ENCODE measurements at places on chromosomes 4 and X.

GRCh38 chr4:117164338-117164737 lies 79.0 kb upstream of the TRAM1L1 start:
- DNase-seq: no peak

DNA sequence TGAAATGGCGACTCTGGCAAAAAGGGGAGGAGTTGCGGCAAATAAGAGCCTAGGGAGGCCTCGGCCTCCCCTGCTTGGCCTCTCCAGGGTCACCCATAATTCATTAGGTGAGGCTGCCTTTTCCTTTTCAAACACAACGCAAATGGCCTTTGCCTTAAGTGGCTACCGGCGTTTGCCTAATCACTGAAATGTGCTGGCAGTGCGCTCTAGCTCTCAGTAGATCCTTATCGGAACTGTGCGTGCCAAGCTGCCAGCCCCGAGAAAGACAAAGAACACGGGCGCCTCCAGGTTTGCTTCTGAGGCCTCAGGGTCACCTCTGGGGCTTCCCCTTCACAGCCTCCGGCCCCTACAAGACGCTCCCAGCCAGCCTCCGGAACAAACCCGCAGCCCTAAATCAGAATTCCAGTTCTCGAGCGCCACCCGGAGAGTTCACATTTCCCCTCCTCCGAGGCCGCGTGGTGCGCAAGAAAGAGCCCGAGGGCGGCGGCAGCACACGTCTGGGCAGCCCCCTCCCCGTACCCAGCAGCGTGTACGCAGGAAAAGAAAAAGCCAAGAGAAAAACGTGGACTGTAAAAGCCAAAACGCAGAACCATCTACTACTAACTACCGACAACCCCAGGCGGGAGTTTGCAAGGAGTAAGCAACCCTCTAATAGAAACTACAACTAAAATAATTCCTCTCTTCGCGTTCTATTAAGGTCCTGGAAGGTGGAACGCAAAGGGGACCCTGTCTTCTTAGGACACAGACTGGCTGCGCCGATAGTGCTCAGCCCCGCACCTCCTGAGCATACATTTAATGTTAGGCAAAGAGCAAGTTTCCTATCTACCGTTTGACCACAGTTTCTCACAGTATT lies 76.5 kb upstream of the BCOR start:
- DNase-seq: peak; percentile 71

- no peak for DNase-seq
These were observed 8.7 kb downstream of the ENOPH1 start for GRCh38 chr4:82439088-82439487.

GRCh38 chr4:20960291-20960690 lies 260.0 kb downstream of the PACRGL start:
- DNase-seq: no peak

DNA sequence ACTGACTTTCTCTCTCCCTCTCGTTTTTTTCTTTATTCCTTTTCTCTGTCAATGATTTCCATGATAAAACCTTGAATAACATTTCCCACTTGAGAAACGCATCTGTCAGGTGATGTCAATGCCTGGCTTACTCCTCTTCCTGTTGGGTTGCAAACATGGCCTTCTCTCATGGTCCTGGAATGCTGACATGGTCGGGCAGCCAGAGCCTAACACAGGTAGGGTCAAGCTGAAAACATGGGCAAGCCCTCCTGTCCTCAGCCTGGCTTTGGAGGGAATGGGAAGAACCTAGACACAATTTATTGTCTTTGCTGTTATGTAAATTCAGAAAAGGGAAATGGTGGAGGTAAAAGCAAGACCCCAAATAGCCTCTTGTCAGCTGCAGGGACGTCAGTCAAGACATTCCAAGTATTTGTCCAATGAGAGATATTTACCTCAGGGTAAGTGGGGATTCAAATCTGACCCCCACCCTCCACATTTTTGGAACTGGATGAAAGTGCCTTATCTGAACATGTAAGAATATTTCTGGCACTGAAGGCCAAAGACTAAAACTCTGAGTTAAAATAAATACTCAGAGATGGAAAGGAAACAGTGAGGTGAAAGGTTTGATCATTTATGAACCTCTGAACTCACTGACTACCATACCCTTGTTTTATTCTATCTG lies 473.8 kb downstream of the SPRY1 start:
- DNase-seq: no peak

DNA sequence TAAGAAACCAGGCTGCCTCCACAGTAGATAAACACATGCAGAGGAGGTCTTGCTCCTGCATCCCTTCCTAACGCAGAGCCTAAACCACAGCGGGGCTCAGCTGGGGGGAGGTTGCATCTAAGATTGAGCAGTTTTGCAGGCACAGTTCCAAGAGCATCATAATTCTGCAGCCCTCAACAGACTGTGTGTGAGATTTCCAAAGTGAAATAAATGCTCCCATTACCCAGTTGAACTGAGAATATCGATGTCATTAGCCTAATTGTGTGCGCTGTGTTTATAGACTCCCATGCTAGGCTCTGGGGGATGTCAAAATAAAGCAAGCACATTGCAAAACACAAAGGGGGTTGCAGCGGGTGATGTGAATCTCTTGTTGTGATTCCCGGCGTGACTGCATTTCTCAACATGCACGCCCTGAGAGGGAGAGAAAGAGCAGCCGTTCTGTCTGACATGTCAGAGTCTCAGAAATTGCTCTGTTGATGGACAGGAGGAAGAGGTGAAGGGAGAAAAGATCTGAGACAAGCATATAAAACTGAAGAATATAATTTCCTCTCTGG lies 150.0 kb upstream of the PSAPL1 start:
- DNase-seq: no peak

GRCh38 chr4:9962611-9963314 lies 58.5 kb downstream of the SLC2A9 start:
- no peak for DNase-seq

- no peak for DNase-seq
These were observed 448.1 kb downstream of the ADGRL3 start for GRCh38 chr4:61648264-61648663.

- no peak for DNase-seq
These were observed 229.2 kb downstream of the PTTG2 start for GRCh38 chr4:38189445-38189844.

DNA sequence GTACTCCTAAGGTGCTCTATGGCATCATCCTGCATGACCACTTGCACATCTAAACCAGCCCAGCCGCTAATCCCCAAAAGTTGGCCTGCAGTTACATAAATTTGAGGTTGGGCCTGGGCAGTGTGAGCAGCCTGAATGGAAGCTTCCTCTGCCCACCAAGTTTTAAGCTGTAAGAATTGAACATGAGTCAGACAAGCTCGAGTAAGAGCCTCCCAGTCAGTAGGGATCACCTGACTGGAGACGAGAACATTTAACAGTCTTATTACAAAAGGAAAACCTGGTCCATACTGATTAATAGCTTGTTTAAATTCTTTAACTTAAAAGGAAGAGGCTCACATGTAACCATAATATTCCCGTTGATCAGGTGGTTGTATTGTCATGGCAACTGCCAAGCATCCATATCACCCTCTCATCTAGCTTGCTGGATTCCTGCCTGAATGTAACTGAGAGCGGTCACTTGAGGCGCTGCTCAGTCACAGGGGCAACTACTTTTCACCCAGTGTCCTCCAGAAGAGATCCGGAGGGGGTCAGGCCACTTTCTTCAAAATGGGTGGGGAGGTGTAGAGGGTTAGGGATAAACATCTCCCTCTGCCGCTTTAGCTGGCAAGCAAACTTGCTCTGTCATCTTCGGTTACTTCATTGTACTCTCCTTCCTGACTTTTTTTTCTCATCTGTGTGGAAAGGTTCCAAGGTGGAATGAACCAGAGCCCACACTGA lies 56.6 kb upstream of the WDR1 start:
- DNase-seq: no peak

DNA sequence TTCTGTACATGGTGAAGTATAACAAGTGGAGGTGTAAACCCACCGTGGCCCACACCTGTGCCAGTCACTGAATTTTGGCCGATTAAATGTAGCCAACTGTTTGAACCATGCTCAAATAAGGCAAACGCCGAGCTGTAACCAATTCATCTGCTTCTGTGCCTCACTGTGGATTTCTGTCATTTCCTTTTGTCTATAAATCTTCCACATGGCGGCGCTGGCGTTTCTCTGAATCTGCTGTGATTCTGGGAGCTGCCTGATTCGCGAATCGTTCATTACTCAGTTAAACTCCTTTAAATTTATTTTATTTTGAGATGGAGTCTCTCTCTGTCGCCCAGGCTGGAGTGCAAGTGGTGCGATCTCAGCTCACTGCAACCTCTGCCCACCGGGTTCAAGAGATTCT lies 19.2 kb downstream of the SUPT20HL2 start:
- no peak for DNase-seq

GRCh38 chr4:89617317-89617716 lies 219.6 kb downstream of the SNCA start:
- no peak for DNase-seq

Measured in CD4-positive, alpha-beta T cell treated with Interleukin-10 for 1 hour (primary cell).